Activated CD4-positive, alpha-beta T cell treated with anti-CD3 and anti-CD28 coated beads for 1 hour (primary cell): ENCODE measurements at places on chromosomes 7 and 10.

DNA sequence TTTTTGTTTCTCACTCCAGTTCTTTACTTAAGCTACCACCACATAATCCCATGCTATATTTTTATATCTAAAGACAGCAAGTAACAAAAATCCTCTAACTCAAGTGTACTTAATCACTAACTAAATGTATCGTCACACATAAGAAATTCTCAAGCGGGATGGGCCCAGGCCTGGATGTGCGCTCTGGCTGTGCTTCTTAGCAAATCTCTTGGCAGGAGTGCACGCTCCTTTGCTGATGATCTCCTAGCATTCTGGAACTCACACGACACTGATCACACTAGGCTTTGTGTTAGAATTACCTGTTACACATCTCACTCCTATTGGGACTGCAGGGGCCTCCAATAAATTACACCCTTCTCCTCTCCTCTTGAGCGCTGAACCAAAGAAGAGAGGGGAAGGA lies 46.7 kb upstream of the CALD1 start:
- no peak for DNase-seq

DNA sequence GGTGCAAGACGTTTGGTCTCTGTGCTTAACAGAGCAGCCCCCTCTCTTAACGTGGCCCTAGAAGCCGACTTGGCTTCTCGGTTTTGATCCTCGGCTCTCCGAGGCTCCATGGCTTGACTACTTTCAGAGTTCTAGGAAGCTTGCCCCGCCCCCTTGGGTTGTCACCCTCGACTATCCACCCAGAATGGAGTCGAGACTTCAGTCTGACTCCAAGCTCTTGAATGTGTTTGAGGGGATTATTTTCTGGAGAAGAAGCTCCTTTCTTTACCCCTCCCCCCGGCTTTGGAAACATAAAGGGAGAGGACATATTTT lies 448 bp downstream of the SEC24C start:
- no peak for DNase-seq

DNA sequence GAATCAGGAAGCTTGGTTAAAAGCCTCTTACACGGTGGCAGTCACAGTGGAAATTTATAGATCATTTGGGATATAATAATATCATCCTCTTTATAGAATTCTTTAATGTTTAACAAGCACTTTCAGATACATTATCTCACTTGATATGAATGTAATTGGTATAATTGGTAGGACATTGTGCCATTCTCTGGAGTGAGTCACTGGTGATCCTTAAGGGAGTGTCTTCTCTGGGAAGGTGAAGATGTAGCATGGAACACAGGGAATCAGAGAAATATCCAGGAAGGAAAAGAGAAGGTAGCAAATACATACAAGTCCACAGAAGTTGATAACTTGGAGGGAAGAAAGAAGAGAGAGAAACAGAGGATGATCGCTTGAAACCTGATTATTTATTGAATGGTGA lies 9.8 kb downstream of the PTPRZ1 start:
- no peak for DNase-seq

- no peak for DNase-seq
Observed at GRCh38 chr7:84669177-84669732, 474.7 kb upstream of the SEMA3A start.

GRCh38 chr10:15725603-15726002 lies 5.9 kb upstream of the ITGA8 start:
- no peak for DNase-seq

GRCh38 chr7:134284952-134285351 lies 31.8 kb downstream of the SLC35B4 start:
- DNase-seq = no peak

- no peak for DNase-seq
Observed at GRCh38 chr7:158458096-158458495, 129.5 kb downstream of the PTPRN2 start.

GRCh38 chr7:10022957-10023356 lies 950.7 kb upstream of the PHF14 start:
- no peak for DNase-seq

DNA sequence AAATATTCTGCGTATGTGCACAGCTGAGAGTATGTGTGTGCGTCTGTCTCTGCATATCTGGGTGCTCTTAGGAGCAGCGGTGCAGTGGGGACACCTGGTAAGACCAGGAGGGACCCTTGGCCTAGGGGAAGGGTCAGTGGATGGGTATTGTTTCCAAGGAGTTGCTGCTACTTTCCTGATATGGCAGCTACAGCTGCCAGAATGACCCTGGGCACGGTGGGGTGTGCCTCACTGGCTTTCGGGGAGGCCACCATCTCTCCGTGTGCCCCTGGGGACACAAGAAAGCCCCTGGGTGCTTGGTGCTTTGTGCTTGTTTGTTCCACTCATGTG lies 8.6 kb downstream of the PFKFB3 start:
- DNase-seq = no peak

- no peak for DNase-seq
Observed at GRCh38 chr7:37848297-37848696, at the start of gene NME8. TSS of gene NME8 (plus strand) at chr7:37848597. CDS start at chr7:37850267, 1,670 bp downstream.

- DNase-seq = no peak
Observed at GRCh38 chr10:104767745-104768144, 126.7 kb downstream of the SORCS3 start.

DNA sequence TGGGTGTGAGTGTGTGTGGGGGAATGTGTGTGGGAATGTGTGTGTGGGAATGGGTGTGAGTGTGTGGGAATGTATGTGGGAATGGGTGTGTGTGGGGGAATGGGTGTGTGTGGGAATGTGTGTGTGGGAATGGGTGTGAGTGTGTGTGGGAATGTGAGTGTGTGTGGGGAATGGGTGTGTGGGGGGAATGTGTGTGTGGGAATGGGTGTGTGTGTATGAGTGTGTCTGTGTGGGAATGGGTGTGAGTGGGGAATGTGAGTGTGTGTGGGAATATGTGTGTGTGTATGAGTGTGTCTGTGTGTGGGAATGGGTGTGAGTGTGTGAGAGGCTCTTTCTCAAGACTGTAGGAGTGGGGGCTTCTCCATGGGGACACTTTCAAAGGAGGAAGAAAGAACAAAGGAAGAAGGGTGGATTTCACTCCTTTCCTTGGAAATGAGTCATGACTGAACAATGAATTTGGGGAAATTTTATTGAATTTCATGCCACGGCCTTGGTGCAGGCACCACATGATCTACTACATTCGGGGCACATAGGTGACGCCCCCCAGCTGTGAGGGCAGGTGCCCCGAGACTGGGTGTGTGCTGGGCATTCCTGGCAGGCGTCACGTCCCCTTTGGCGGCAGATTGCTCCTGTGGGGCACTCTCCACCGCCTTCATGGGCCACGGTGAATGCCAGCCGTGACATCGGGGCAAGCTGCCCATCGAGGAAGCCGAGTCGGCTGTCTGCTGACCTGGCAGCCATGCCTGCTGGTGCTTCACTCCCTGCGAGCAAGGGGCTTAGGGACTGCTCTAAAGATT lies 88.8 kb upstream of the INSIG1 start:
- DNase-seq = no peak

DNA sequence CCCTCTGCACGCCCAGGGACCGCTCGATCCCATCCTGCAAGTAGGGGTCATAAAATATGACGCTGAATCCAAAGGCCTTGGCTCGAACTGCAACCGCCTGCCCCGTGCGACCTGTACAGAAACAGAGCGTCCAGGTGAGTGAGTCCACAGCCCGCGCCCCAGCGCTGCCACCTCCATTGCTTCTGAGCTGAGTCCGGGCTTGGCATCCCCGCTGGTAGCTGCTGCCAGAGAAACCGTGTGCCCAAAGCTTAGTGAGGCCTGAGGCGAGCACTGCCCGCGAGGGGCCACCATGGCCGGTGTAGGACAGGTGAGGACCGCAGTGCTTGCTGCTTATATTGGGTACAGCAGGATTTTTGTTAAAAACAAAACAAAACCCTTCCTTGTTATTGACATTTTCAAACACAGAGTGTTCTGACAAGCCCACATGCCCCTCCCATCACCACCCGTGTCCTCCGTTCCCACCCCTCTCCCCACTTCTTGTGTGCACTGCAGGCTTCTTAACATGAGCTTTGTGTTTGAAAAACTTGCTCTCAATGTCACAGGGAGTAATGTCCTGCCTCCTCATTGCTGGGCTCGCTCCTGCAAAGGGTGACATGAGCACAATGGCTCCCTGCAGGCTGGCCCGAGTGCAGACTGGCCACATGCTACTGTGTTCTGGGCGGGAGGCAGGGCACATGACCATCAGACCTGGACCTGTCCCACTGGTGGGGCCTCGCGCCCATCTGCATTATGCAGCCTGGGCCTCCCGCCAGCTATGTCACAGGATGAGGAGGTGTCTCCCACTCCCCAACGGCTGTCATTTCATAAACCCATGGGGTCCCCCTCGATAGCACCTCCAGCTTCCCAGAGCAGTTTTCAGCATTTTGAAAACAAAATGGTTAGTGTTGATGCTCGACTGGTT lies 52.9 kb downstream of the ZRANB1 start:
- no peak for DNase-seq

- no peak for DNase-seq
Observed at GRCh38 chr10:99711129-99711719, 20.7 kb downstream of the COX15 start.

- no peak for DNase-seq
Observed at GRCh38 chr7:142134909-142135308, 23.4 kb downstream of the MGAM2 start.

- no peak for DNase-seq
Observed at GRCh38 chr10:5428133-5428532, 15.8 kb downstream of the NET1 start.

DNA sequence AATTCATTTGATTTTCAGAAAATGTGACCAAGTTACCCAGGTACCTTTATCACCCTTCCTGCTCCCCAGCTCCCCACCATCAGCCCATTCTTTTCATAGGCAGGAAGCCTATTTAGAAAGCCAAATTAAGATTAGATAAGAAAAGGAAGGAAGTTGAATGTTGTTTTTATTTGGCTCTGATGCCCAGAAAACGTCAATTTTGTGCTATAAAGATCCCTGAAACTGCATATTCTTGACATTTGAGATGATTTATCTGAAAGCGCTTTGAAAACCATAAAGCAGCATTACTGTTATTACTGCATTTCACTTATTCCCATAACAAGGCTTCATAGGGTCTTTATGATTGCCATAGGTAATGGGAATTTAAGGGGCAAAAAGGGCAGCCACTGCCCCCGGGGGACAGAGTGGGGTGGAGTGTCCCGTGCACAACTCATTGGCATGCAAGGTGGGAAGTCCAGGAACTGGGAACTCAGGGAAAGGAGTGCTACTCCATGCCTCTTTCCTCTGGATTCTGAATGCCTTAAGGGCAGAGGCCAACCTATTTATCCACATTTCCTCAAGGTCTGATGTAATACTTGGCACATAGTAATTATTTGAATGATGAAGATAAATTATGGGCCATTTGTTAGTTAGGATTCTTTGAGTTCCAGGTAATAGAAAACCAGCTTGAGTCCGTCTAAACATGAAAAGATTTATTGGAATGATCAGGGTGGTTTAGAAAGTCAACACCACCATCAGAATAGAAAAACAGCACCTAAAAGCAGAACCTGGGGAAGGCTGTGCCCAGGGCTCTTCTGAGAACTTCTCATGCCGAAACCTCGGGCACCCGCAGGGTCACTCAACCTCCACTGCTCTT lies 100.6 kb upstream of the ELMO1 start:
- DNase-seq = no peak
